Suppressor macrophage treated with lipopolysaccharide for 1 hour (primary cell): ENCODE measurements at places on chromosomes 13 and 19.
A peak's percentile ranks its signal among the peaks of the same experiment; 100 is the strongest.

DNA sequence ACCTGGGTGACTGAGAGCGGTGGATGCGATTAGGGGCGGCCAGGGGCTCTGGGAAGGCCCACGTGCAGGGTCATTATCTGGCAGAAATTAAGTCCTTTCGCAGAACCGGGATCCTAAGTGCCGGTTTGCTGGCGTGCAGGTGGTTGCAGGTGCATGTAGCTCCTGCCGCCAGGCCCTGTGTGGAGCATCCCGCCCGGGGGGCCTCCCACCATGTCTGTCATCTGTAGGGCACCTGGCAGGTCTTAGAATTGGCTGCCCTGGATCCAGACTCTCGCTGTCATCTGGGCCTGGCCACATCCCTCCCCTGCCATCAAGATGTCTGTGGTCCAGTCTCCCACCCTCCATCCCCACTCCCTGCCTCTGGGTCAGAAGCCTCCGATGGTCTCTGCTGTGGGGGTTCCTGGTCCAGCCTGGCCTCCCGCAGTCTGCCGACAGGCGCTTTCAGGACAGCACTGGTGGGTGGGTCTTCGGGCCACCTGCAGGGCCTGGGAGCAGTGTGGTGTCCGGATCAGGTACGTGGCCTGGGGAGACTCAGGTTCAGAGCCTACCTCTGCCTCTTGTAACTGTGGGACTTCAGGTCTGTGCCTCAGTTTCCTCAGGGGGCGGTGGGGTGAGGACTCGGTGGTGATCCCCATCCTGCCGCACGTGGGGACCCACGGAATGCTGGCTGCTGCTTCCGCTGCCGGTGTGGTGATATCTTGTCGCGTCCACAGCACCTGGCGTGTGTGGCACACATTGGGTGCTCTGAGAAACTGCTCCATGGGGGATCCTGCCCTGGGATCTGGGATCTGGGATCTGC, 5.4 kb downstream of the GNA11 start:
- no peak for DNase-seq

- DNase-seq = no peak
Measured at GRCh38 chr13:98503175-98504028, 73.5 kb downstream of the STK24 start.

- DNase-seq = no peak
Measured at GRCh38 chr19:35266520-35267352, 2.0 kb upstream of the USF2 start.

- DNase-seq = no peak
Measured at GRCh38 chr19:31262725-31263191, 86.5 kb downstream of the TSHZ3 start.

- DNase-seq = no peak
Measured at GRCh38 chr13:86601351-86601750, 802.1 kb upstream of the SLITRK6 start.

GRCh38 chr19:39236527-39236926, 8.3 kb downstream of the IFNL3 start:
- no peak for DNase-seq

GRCh38 chr13:21813110-21813509, 142.2 kb downstream of the FGF9 start:
- no peak for DNase-seq

DNA sequence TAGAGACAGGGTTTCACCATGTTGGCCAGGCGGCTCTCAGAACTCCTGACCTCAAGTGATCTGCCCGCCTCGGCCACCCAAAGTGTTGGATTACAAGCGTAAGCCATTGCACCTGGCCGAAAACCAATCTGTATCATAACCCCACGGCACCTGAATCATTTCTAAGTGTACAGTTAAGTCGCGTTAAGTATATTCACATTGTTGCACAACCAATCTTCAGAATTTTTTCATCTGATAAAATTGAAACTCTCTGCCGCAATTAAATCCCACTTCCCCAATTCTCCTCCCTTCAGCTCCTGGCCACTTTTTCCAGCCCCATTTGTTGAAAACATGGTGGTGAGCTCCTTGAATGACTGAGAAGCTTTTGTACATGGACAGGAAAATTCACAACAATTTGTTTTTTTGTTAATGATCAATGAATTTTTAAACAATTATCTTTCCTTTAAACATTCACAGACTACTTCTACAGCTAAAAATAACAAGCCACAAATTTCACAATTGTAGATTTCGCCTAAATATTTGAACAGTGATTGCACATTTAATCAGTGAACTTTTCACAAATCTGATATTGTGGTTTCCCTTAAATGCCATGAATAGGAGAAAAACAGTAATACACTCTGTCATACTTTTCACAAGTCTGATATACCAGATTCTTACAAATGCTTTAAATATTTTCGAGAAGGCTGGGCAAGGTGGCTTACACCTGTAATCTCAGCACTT, 13.8 kb downstream of the FGF21 start:
- DNase-seq = peak; percentile 54

DNA sequence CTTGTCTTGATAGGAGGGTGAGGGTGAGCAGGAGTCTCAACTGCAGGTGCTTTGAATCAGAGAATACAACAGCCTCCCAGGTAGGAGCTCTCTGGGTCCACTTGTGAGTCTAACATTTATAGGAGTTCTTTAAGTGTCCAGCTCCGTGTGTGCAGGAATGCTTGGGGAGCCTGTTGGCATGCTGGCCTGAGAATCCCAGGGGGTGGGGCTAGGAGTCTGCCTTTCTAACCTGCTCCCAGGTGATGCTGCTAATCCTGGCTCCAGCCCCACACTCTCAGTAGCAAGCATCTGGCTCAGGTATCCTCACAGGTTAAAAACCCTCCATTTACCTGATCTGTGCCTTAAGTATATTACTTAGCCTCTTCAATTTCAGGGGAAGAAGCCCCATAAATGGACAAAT, 368.9 kb downstream of the RBM26 start:
- no peak for DNase-seq

GRCh38 chr13:23605831-23606230, 35.6 kb downstream of the TNFRSF19 start:
- no peak for DNase-seq

- DNase-seq = peak; percentile 65
Measured at GRCh38 chr19:42455621-42456081, 12.9 kb upstream of the CXCL17 start.

- no peak for DNase-seq
Measured at GRCh38 chr13:94119360-94119936, 360.0 kb downstream of the DCT start.

GRCh38 chr13:47603365-47603764, 397.7 kb downstream of the SUCLA2 start:
- DNase-seq = no peak

- no peak for DNase-seq
Measured at GRCh38 chr13:79530270-79530669, 49.3 kb downstream of the NDFIP2 start.

GRCh38 chr13:38685974-38686576, 802 bp upstream of the FREM2 start:
- no peak for DNase-seq

- DNase-seq = peak; percentile 62
Measured at GRCh38 chr19:15283141-15283883, 49.0 kb downstream of the BRD4 start.

DNA sequence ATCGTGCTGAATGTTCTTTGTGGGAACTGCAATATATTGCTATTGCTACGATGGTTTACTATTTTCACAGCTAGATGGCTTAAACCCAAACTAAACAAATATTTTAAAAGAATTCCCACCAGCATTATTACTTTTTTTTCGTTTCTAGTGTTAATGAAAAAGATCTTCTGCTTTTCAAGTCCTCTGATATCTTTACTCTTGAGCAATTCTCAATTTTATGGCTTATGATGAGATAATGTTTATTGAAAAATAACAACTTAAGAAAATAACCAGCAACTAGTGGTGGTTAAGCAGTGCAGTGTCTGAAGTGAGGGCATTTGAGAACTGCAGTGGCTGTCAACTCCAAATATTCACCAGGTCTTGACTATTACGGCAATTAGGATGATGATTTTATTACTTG, 360.4 kb downstream of the ENOX1 start:
- DNase-seq = no peak

DNA sequence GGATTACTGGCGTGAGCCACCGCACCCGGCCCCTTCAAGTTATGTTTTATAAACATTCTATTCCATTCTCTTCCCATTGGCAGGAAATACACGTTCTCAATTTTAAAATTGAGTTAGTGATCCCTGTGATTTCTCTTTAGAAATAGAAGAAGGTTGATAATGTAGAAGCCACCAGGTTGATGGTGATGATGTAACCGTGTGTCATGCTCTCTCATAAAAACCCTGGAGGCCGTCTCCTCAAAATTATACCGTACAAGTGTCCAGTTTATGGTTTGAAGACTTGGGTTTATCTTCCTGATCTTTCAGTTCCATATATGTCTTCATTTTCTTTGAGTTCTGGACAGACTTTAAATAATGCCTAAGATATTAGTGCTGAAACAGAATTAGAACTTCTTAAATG, 32.2 kb downstream of the COG3 start:
- no peak for DNase-seq

DNA sequence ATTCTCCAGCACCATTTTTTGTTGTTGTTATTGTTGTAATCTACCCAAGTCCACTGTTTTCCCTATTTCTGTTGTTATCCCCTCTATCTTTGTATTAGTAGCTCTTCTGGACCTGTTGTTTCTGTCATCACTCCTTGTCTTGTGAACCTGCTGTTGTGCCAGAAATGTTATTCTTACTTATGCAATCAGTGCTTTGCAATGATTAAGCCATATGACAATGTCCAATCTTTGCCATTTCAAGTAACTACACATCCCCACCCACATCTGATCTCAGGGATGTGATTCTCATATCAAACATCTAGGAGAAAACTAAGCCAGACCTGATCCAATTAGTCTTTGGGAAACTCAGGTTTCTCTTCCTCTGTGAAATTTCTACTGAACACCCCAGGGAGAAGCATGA, 472.6 kb upstream of the KLHL1 start:
- DNase-seq = no peak

- no peak for DNase-seq
Measured at GRCh38 chr19:17933414-17934129, 757 bp downstream of the CCDC124 start.

DNA sequence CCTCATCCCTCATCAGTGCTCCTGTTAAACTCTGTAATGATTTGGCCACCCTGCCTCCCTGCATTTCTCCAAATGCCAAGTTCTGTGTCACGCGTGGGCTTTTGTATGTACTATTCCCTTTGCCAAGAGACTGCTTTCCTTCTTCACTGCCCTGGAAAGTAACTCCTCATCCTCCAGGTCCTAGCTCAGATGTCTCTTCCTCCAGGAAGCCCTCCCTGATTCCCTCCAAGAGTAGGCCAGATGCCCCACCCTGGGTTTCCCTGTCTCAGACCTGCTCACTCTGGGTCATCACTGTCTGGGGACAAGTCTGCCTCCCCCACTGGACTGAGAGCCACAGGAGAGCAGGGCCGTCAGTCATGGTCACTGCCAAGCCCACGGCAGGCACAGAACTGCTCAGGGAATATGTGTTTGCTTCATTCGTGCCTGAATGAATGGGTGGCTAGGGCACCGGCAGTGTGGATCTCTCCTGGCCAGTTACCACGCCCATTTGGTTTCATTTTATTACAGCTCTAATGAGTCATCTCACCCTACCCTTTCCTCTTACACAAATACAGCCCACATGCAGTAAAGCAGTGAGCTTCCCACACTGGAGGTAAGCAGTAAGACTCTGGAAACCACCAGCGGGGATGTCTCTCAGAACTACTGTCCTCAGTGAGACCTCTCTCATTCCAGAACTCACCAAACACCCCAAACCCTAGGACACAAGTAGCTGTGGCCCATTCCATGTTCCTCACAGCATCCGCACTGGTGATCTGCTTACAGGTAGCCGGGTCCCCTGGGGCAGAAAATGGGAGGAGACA, 12.1 kb upstream of the GPR4 start:
- peak; percentile 87 for DNase-seq

DNA sequence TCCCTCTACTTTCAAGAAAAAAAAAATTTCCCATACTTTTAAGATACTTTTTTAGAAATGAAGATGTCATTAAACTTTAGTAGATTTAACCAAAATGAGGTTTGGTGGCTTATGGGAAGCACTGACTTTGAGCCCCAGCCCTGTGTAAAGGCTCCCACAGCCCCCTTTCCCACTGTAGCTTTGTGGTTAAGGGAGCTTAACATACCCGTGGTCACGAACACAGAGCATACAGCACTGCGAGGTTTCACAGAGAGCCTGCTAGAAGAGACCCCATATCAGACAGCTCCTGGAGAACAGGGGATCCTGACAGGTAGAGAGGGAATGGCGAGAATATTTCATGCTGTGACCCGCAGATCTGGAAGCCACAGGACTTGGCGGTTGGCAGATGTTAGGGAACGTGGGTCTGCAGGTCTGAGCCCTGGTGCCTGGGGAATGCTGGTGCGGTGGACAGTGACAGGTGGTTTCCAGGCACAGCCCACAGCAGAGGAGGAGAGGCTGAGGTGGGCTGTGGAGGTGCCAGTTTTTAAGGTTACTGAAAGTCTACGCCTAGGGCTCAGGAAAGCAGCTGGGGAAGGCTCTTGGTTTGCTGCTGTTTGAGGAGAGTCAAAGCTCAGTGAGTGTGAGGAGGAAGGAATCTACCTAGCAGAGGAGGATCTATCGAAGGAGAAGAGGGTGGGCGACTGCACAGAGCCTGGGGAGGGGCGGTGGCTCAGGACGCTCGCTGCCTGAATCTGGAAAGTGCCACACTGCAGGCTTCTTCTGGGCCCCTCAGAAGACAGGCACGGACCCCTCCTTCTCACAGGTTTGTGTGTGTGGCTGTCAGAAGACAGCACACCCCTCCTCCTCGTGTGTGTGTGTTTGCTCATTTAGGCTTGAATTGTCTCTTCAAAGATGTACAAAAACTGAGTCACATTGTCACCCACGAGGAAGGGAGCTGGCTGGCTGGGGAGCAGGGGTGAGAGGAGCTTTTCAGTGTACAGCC, 49.9 kb downstream of the SLC7A9 start:
- DNase-seq = no peak

DNA sequence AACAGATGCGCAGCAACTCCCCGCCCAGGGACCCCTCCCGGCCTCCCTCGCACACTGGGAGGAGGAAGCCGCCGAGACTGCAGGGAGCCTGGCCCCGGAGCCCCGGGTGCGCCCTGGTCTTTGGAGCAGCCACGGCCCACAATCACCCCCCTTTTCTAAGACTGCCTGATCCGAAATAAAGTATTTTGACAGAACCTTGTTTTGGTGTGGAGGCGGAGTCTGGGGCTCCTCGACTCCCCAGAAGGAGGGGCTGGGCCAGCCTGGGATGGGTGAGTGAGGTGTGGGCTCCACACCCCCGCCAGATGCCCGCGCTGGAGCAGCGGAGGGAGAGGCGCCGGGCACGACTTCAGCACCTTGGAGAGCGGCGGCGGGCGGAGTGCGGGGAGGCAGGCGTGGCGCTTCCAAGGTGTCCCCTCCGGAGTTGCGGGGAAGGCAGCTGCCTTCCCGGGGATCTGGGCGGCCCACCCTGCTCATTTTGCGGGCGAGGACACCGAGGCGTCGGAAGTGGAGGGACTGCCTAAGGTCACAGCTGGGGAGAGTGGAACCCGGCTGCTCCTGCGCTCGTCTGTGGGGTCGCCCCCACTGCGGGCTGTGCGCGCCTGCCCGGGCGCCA, 9.4 kb downstream of the SIRT6 start:
- peak; percentile 83 for DNase-seq
